ENCODE measurements at places on chromosomes 13 and 19.

DNA sequence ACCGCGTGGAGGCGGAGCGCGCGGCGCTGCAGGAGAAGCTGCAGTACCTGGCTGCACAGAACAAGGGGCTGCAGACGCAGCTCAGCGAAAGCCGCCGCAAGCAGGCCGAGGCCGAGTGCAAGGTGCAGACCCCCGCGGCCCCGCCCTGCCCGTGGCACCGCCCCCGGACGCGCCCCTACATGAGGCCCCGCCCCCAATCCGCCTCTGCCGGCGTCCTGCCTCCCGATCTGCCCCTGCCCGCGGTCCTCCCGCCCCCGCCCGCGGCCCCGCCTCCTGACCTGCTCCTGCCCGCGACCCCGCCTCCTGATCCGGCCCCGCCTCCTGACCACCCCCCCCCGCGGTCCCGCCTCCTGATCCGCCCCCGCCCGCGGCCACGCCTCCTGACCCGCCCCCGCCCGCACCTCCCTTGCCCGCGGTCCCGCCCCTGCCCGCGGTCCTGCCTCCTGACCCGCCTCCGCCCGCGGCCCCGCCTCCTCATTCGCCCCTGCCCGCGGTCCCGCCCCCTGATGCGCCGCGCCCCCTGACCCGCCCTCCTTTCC is 11.7 kb downstream of the PRR36 start:
- no peak for DNase-seq

DNA sequence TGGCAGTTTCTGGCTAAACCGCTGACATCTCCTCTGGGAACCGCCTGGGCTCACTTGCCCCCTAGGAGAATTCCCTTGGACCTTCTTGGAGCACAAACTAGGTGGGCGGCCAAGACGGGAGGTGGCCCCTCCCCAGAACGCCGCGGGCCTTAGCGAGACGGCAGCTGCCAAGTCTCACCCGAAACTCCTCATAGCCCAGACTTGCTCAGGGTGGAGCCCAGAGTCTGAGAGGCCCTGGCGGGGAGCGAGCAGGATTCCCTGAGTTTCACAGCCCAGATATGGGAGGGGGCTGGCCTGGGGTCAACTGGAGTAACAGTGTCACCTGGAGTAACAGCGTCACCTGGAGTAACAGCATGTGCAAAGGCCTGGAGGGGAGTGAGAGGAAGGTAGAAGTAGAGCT is 10.1 kb downstream of the TINCR start:
- DNase-seq, result no peak

GRCh38 chr13:20121159-20121525 is 39.7 kb downstream of the GJA3 start:
- no peak for DNase-seq

DNA sequence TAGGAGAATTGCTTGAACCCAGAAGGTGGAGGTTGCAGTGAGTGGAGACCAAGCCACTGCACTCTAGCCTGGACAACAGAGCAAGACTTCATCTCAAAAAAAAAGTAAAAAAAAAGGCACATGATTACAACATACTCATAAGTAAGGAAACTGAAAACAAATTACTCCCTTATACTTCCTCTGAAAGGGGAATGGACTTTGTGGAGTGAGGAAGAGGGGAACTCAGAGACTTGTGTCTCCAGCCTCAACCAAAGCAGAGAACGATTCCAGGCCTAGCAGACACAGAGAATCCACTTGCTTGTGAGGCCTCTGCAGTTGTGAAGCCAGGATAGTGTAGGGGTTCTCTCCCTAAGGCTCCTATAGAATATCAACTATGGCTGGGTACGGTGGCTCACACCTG is 4.3 kb upstream of the LATS2 start:
- DNase-seq, result no peak

- DNase-seq, result no peak
Observed at GRCh38 chr13:113859311-113860050, 4.4 kb downstream of the GAS6 start.

- no peak for DNase-seq
Observed at GRCh38 chr19:42166316-42166715, 34.1 kb upstream of the POU2F2 start.

DNA sequence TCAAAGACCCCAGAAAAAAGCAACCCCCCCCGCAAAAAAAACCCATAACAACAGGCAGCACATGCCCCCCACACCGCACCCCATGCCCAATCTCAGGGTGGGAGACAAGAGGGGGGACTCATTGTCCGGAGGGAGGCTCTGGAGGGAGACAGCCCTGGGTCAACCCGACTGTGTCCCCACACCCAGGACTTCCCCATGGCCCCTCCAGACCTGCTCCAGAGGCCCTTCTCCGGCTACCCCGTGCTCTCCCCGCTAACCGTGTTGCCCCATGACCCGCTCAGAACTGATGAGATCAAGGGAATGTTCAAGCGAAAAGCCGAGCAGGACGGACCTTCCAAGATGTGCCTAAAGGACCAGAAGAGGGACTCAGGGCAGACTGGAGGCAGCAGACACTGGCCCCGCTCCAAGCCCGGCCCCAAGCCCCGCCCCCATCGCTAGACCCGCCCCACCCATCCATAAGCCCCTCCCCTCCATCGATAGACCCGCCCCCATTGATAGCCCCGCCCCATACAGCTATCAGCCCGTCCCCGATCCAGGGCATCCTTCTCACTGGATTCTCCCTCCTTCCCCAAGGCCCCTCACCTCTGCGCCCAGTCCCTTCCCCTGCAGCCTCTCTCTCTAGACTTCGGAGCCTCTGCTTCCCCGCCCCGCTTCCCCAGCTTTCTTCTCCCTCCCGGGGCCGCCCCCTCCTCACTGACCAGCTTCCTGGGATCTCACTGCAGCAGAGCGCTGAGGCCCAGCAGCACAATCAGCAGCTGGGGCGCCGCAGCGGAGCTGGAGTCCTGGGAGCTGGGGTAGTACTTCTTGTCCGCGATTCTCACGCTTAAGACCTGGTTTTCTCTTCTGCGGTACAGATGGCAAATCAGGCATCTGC is 2.2 kb downstream of the BST2 start:
- DNase-seq, result peak; percentile 66

GRCh38 chr13:78215458-78216108 is 297.0 kb upstream of the EDNRB start:
- DNase-seq, result no peak

- no peak for DNase-seq
Observed at GRCh38 chr19:11656535-11656934, 59.3 kb downstream of the ZNF627 start.

DNA sequence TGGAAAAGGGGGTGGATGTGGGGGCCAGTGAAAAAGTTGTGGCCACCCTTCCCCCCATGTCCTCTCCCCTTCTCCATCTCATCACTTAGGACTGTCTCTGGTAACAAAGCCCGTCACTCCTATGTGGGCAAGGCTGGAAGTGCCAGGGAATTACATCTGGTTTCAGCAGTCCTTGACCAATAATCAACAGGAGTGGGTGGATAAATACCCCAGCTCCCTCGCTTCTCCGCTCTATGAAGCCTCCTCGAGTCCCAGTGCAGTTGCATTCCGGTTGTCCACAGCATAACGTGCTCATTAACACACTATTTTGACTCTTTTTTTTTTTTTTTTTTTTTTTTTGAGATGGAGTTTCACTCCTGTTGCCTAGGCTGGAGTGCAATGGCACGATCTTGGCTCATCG is 31.5 kb downstream of the MYO1F start:
- DNase-seq, result no peak

- DNase-seq, result peak; percentile 8
Observed at GRCh38 chr13:81171065-81171647, 830.2 kb upstream of the SPRY2 start.

- no peak for DNase-seq
Observed at GRCh38 chr13:106602178-106602577, 34.2 kb upstream of the ARGLU1 start.

- DNase-seq, result no peak
Observed at GRCh38 chr19:49067554-49067953, 2.9 kb upstream of the NTF4 start.

DNA sequence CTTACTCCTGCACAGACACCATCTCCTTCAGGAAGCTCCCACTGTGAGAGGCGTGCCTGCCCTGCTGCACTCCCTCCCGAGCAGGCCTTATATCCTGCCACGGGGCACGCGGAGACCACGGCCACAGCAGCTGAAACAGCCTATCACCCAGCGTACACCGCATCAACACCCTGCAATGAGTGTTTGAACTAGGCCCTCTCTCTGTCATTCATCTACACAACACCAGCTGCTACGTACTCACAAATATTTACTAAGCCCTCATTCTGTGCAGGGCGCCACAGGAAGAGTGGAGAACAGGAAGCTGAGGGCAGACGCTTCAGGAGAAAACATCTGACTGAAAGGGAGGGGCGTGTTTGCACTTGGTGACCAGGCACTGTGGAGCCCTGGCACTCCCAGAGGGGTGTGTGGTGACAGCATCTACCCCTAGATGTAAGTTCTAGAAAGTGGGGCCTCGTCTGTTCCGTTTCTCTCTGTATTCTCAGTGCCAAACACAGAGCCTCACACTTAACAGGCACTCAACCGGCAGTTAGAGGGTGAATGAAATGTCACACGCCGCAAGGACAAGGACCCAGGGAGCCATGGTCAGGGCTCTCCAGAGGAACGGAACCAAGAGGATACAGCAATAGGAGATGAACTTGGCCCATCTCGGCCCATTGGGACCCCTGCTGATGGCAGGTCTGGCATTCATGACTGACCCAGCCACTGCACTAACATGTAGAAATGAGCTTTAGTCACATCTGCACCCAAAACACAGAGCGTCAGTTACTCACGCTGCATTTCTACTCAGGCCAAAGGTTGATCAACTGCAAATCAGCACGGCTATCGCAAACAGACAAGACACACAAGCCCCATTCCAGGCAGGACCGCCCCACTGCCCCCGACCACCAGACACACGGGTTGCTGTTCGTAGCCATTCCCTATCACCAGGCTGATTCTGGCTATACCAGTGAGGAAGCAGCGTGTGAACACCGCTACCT is 15.7 kb downstream of the RANBP3 start:
- no peak for DNase-seq

- DNase-seq, result no peak
Observed at GRCh38 chr13:93462151-93462550, 235.5 kb downstream of the GPC6 start.

DNA sequence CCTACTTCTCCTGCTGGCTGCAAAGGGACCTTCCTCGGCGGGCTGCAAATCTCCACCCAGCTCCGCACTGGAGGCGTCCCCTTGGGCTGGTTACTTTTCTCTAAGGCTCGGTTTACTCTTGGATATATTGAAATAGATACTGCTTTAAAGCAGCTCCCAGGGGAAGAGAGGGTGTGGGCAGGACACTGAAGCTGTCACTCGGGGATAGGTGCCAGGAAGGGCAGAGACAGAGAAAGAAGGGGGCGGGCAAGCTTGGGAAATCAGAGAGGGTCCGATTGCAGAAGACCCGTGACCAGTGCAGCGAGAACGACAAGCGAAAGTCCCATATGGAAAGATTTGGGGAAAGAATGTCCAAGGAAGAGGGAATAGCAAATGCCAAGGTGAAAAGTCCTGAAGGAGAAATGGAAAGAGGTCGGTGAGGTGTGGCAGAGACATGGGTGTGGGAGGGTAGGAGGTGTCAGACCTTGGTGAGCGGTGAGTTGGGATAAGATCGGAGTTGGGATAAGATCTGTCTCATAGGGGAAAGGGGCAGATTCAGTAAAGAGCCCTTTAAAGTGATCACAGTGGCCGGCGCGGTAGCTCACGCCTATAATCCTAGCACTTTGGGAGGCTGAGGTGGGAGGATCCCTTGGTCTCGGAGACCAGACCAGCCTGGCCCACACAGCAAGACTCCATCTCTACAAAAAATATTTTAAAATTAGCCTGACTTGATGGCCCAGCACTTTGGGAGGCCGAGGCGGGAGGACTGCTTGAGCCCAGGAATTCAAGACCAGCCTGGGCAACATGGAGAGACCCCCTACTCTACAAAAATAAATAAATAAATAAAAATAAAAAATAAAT is 618 bp downstream of the THSD8 start:
- DNase-seq, result no peak

- no peak for DNase-seq
Observed at GRCh38 chr13:97559981-97560380, 126.0 kb downstream of the RAP2A start.

DNA sequence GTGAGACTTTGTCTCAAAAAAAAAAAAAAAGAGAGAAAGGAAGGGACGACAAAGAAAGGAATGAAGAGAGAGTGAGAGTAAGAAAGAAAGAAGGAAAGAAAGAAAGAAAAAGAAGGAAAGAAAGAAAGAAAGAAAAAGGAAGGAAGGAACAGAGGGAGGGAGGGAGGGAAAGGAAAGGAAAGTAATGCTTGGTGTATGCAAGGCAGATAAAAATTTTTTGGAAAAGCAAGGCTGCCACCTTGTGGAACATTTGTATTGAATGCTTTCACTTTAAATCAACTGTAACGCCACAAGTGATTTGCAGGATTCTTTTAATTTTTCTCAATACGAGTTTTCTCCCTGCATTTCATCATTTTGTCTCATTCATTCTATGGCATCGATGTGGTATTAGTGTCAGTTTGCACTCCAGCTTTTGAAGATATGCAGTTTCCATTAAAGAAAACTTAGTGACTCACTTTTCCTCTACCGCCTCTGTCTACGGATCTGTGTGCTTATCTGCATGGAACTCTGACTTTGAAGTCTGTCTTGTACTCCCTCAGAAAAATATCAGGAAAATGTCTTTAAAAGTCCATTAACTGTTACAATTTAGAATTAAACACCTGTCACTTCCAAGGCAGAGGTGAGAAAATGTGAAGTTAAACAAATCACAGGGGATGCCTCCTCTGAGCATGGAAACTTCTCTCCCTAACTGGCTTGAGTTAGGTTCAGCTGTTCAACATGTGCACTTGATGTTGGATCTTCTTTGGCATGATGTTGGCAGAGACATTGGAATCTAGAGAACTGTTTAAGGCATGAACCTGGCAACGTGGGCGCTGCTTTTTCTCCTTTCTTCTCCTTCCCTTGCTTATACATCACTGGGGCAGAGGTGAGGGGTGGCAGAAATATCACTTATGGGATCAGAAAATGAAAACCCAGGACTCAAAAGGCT is 20.0 kb upstream of the ZDHHC20 start:
- DNase-seq, result peak; percentile 76

DNA sequence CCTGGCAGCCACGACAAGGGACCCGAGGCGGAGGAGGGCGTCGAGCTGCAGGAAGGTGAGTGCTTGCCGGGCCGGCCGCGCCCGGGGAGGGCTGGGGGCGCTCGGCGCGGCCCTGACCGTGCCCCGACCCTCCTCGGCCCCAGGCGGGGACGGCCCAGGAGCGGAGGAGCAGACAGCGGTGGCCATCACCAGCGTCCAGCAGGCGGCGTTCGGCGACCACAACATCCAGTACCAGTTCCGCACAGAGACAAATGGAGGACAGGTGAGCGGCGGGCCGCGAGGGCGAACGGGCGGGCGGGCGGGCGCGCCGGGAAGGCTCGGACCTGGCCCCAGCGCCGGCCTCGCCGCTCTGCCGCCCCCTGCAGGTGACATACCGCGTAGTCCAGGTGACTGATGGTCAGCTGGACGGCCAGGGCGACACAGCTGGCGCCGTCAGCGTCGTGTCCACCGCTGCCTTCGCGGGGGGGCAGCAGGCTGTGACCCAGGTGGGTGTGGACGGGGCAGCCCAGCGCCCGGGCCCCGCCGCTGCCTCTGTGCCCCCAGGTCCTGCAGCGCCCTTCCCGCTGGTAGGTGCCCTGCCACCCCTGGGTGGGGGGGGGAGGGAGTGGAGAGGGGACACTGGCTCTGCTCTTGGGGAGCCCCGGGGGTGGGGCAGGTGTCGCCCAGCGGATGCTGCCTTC is 816 bp downstream of the USF2 start:
- peak; percentile 78 for DNase-seq

GRCh38 chr19:48419158-48419920 is 25.9 kb downstream of the GRIN2D start:
- DNase-seq, result peak; percentile 38

- DNase-seq, result no peak
Observed at GRCh38 chr13:51645761-51646670, 61.8 kb downstream of the WDFY2 start.

Measured in EL (cell line).